ENCODE measurements at places on chromosomes 2 and 18.
A peak's percentile ranks its signal among the peaks of the same experiment; 100 is the strongest.

GRCh38 chr18:9437021-9437437 is 38.3 kb upstream of the RALBP1 start:
- DNase-seq, result no peak

DNA sequence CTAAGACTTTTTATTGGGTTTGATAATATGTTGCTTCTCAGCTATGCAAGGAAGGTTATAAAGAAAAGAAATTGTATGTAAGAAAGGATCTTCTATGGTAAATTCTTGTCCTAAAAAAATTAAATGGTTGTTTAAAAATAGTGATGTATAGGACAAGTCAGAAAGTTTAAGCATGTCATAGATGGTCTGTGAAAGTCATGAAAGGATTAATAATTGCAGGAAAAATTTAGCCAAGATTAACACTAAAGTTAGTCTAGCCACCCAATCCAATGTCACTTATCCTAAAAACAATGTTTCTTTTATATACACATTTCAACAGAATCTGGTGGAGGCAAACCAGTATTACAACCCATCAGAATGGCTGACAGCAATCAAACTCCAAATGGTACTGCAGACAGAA is 1046.7 kb upstream of the SLC39A10 start:
- DNase-seq, result no peak

DNA sequence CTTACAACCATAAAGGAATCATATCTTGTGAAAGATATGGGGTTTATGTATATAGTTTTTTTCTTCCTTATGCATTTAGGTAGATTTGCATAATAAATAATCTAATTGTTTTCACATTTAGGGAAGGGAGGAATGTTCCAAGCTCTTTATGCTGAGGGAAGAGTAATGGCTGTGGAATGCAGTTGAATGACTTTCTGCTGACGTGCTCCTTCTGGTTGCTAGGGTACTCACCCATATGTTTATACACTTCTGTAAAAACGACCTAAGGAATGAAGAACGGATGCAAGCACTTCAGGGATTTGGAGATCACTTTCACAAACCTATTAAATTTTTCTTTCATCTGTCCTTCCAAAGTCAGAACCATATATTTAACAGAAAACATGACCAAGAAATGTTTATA is 29.2 kb upstream of the PPP4R1 start:
- no peak for DNase-seq

- no peak for DNase-seq
Observed at GRCh38 chr2:189305291-189305943, 125.9 kb upstream of the COL5A2 start.

- DNase-seq, result no peak
Observed at GRCh38 chr2:14011190-14011589, 621.3 kb upstream of the LRATD1 start.

- peak; percentile 48 for DNase-seq
Observed at GRCh38 chr2:98634406-98635092, 26.2 kb downstream of the UNC50 start.

- no peak for DNase-seq
Observed at GRCh38 chr2:159555651-159556392, 60.5 kb downstream of the BAZ2B start.

- DNase-seq, result no peak
Observed at GRCh38 chr2:74772046-74772445, 61.9 kb upstream of the HK2 start.
